ENCODE measurements at places on chromosomes 16 and 17.

DNA sequence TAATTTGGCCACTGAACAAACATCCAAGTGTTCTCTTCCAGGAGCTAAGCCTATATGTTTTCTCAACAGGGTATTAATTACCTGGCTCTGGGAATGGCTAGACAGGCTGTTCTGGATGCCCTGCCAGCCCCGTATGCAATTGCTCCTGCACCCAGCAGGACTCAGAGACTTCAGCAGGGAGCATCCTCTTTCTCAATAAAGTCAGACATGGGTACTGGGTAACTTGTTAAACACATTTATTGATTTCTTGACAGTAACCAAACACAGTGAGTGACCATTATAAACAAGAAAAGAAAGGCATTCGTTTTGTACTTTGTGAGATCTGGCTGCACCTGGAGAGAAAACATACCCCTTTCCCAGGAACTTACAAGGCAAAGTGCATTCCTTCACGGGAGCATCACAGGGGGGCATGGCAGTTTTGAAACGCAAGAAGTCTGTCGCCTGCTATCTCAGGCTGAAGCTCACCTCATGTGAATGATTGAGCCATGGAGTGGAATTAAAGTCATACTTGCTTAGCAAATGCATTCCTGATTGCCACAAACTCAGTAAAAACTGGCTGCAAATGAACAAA is 369.8 kb downstream of the UTP18 start:
- DNase-seq = no peak

DNA sequence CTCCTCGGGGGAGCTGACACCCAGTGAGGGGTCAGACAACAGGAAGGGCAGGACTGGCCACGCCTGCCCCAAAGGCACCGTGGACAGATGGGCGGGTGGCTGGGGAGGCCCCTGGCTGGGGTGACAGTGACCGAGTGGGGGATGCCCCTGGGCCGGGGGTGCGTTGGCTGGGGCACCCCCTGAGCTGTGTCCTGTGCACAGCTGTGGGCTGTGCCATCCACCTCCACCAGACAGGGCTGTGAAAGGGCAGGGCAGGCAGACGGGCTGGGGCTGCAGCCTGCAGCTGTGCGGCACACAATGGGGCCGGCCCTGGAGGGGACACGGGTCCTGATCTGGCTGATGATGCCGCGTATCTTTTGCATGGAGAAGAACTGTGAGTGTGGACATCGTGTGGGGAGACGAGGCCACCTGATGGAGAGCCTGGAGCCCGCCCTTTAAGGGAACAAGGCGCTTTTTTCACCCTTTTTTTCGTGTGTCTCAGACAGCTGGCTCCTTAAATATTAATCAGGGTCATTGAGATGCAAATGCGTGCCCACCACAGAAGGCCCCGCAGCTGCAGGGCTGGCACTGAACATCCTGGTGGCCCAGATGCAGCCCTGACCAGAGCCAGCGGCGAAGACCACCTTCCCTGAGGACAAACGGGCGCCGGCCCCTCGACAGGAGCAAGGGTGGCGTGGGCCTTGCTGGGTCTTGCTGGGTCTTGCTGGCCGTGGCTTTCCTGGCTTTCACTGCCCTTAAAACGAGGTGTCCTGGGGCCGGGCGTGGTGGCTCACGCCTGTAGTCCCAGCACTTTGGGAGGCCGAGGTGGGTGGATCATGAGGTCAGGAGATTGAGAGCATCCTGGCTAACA is 42.4 kb upstream of the GNG13 start:
- no peak for DNase-seq

DNA sequence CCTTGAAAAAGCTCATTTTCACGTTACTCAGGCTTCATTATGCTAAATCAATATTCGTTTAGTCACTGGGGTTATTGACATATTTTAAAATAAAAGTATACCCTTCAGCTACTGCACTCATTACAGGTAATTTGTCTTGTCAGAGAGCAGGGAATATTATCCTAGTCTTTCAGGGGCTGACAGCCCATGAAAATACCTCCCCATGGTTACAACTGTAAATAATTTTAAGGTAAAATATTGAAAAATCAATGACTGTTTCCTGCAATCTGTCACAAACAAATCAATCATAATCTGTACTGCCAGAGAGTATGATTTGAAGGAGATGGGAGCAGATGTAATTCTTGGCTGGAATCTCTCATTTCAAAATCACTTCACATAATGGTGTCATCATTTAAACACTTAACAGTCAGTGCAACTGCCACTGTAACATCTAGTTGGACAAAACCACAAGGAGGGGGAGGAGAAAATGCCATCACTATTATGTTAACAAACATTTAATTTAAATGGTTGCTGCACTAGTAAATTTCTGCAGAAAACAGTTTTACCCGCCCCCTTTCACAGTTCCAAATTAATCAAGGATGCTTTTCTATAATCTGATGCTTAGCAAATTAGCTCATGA is 9.3 kb upstream of the IRX5 start:
- DNase-seq = no peak

DNA sequence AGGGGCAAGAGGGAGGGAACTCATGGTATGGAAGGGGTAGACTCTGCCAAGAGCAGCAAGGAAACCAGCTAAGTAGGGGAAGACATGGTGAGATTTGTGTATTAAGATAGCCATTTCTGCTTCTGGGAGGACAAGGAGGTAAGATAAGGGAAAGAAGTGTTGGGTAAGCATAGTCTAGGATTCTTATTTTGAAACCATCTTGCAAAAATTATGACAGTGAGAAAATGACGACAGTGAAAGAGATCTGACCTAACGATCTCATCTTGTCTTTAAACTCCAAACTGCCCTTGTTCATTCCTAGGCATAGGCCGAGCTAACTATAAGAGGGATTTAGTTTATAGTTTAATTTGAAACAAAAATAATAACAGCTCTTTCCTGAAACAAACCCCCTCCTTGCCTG is 5.6 kb upstream of the RBL2 start:
- no peak for DNase-seq

GRCh38 chr16:85424260-85425073 is 188.7 kb upstream of the GSE1 start:
- no peak for DNase-seq

GRCh38 chr17:48132385-48132784 is 24.8 kb downstream of the SNX11 start:
- no peak for DNase-seq

- peak; percentile 24 for DNase-seq
Observed at GRCh38 chr17:77319211-77320043, 178.7 kb downstream of the SEC14L1 start.

- peak; percentile 74 for DNase-seq
Observed at GRCh38 chr17:47698749-47699535, 5.0 kb downstream of the TBKBP1 start.

DNA sequence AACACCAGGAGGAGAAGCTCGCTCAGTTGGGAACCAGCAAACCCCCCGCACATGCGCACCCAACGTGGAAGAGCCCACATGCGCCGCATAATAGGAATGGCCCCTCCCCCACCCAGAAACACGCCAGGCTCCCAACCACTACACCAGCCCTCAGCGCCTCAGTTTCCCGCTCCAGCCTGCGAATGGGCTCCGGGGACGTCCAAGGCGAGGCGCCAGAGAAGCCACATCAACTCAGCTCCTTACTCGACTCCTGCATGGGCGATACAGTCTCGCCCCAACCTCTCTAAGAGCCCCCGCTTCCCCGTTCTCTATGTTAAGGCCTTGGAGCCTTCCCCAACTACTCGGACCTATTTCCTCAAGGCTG is 504 bp downstream of the SRSF1 start:
- DNase-seq = peak; percentile 44

DNA sequence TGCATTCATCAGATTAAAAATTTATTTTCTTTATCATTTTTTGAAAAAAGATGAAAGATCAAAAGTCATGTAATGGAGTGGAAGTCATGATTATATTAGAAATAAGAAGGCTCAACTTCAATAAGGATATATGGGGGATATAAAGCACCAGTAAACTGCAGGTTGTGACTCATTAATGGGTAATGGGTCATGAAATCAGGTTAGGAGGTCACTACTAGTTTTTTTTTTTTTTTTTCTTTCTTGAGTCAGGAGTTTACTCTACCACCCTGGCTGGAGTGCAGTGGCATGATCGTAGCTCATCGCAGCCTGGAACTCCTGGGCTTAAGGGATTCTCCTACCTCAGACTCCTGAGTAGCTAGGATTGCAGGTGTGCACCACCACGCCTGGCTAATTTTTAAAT is 14.3 kb downstream of the EFCAB13 start:
- no peak for DNase-seq

- no peak for DNase-seq
Observed at GRCh38 chr16:28069971-28070794, 6.7 kb upstream of the GSG1L start.

- DNase-seq = peak; percentile 52
Observed at GRCh38 chr16:88703486-88704309, 2.5 kb downstream of the RNF166 start.

DNA sequence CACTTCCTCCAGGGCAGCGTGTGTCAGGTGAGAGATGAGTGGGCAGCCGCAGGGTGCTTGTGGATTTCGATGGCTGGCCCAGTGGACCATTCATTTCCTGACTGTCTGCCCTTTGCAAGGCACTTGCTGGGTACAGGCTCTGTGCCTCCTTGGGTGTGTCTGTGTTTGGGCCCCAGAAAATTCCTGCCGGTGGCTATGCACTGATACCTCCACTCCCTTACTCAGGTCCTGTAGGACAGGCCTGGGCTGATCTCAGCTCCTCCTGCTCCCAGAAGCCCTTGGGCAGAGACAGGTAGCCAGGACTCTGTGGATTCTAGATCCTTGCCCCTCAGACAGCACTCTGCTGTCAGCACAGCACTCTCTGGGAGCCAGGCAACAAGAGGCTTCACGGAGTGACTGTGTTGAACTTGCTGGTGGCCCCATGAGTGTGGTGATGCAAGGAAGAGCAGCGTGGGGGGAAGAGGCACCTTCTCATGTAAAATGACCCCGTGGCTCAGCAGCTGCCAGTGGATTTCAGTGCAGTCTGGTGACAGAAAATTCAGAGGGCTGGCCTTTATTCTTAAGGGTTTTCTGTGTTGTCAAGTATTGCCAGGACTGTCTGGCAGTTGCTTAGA is 29.0 kb downstream of the PGS1 start:
- no peak for DNase-seq

- no peak for DNase-seq
Observed at GRCh38 chr16:79320956-79321355, 279.6 kb downstream of the MAF start.

DNA sequence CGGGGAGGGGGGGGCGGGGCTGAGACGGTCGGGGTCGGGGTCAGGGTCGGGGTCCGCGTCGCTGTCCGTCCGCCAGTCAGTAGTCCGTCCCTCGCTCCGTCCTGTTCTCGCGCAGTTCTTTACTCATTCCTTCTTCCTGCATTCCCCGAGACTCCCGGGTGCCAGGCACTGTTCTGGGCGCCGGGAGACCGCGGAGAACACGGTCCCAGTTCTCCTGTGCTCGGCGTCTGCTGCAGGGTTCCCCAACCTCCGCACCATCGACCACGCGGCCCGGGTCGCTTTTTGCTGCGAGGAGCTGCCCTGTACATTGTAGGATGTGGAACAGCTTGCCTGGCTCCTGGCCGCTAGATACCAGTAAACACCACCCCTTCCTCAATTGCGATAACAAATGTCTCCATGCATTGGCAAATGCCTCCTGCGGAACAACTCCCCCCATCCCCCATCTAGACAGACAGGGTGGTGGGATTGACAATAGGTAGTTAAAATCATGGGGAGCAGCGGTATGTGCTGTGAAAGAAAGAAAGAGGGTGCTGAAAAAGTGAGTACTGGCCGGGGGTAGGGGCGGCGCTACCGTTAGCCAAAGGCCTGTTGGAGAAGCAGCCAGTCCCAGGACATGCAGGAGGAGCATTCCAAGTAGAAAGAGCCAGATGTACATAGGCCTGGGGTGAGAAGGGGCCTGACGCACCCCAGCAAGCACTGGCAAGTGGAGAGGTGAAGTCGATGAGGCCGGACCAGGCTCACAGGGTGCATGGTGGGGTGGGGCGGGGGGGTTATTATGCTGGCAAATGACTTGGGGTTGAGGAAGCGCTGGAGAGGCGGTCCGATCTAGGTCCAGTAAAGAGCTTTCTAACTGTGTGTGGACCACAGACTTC is 631 bp downstream of the TRAF7 start:
- no peak for DNase-seq

GRCh38 chr16:11836650-11837244 is 14.6 kb downstream of the RSL1D1 start:
- DNase-seq = no peak
